ENCODE measurements at places on chromosomes 5 and 9. TPM values are rescaled to one million over a fixed set of nuclear protein-coding genes. Genes with fewer than 3 reads are reported as not detected.

- DNase-seq = no peak
Measured at GRCh38 chr5:180605554-180606214, 14.4 kb upstream of the SCGB3A1 start.

- no peak for DNase-seq
Measured at GRCh38 chr5:159049844-159050315, 49.8 kb downstream of the EBF1 start.

The CARTPT gene
- polyA plus RNA-seq = not detected

DNA sequence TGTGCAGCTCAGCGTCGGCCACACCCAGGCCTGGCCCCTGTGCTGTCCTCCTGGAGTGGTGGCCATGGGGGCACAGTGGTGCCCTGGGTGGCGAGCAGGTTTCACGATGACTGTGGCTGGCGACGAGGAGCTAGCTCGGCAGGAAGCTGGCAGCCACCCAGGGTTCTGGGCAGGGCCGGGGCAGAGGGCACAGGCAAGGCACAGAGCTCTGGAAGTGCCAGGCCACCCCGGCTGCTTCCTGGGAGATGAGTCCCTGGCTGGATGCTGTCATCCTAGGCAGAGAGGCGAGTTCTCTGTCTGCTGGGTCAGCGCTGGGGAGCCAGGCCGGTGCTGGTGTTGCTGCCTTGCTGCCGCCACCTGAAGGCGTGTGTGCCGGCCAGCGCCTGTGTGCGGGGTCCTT is 51.7 kb downstream of the RXRA start:
- no peak for DNase-seq

GRCh38 chr9:94780516-94780950 is 54.0 kb downstream of the AOPEP start:
- no peak for DNase-seq

The CD274 gene
- 1.5 TPM for polyA plus RNA-seq

GRCh38 chr5:63878788-63879187 is 83.5 kb downstream of the HTR1A start:
- DNase-seq = no peak

The CCDC183 gene
- polyA plus RNA-seq = 3.7 TPM

GRCh38 chr5:97559827-97560598 is 377.0 kb upstream of the RIOK2 start:
- DNase-seq = no peak

DNA sequence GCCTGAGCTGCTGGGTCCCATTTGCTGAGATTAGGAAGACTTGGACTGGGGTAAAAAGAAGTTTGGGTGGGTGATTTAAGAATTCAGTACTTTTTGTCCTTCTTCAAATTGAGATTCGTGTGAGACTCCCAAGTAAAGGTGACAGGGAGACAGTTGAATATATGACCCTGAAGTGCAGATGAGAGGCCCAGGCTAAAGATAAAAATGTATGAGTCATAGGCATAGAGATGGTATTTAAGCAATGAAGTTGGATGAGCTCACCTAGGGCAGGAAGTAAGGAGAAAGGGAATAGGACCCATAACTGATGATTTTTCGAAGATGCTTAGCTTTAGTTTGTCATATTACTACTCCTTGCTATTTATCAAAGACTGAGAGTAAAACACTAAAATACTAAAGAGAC is 255.9 kb upstream of the ADRA1B start:
- DNase-seq = no peak

- no peak for DNase-seq
Measured at GRCh38 chr5:137636830-137637714, 98.8 kb downstream of the KLHL3 start.

DNA sequence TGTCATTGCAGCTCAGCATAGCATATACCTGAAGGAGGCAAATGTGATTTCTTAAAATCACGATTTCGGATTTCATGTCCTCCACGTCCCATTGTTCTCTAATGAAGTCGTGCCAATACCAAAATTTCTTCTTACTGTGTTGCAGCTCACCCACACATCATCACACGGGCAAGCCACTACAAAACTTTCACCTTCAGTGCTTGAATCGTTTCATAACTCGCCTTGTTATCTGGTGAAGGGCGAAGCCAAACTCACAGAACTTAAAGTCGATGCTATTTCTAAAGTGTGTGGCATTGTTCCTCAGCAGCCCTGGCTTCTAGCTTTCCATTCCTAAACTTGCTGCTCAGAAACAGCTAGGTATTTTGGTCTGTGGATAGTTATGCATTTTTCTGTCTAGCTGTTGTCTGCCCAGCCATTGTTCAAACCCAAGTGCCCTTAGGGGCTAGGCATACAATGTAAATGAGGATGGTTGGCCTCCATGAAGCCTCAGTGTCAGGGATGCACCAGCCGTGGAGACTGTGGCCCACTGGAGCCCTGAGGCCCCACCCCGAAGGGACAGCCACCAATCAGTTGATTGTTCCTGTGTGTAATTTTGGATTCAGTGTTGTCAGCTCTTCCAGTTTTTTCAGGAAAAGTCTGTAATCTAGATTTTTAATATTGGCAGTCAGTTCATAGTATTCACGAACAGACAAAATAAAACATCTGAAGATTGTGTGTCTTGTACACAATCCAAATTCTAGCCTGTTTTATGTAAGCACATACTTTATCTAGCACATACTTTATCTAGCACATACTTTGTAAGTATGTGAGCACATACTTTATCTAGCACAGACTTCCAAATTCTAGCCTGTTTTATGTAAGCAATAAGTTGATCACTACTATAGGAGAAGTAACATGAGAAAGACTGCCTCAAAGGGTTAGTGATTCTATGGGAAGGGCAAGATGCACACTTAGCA is 112.8 kb downstream of the DAPK1 start:
- no peak for DNase-seq

- no peak for DNase-seq
Measured at GRCh38 chr5:43401827-43402226, 10.4 kb downstream of the CCL28 start.

DNA sequence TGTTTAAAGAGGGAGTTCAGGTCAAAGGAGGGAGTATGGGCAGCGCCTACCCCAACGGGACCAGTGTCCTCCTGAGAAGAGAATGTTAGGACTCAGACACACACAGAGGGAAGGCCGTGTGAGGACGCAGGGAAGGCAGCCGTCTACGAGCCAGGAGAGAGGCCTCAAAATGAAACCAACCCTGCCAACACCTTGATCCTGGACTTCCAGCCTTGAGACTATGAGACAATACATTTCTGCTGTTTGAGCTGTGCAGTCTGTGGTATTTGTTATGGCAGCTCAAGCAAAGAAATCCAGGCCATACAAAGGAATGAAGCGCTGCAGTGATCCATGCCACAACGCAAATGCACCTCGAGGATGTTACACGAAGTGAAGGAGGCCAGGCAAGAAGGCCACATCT is 97.9 kb downstream of the COL23A1 start:
- no peak for DNase-seq

GRCh38 chr9:124803911-124804310 is 27.0 kb downstream of the OLFML2A start:
- DNase-seq = no peak

- no peak for DNase-seq
Measured at GRCh38 chr5:171433982-171434676, 14.7 kb downstream of the FGF18 start.

- DNase-seq = no peak
Measured at GRCh38 chr5:98128846-98129245, 644.6 kb upstream of the RGMB start.

The LHX3 gene
- polyA plus RNA-seq = not detected

GRCh38 chr5:175679411-175679810 is 21.5 kb downstream of the HRH2 start:
- DNase-seq = no peak

GRCh38 chr9:12464910-12465512 is 228.2 kb upstream of the TYRP1 start:
- DNase-seq = peak; percentile 22

GRCh38 chr5:95668728-95669127 is 14.1 kb downstream of the SPATA9 start:
- DNase-seq = no peak
